T-helper 17 cell (primary cell): ENCODE measurements at places on chromosomes 6 and 20.

GRCh38 chr6:1487239-1487638, 97.9 kb downstream of the FOXF2 start:
- no peak for DNase-seq

DNA sequence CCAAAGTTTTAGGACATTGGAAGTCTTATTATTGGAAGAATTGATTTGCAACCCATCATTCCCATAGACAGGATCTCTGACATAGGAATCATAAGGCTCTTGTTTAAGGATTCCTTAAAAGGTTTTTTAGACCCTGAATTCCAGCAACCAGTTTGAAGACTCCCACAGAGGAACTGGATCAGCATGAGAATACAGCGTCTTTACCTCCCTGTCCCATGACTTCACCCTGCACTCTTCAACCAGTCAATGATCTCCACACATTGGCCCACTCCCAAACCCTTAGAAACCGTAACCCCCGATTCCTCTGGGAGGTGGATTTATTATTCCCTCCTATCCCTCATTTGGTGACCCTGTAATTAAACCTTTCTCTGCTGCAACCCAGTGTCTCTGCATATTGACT, 150.7 kb upstream of the PLCB4 start:
- DNase-seq: no peak

- DNase-seq: no peak
Observed at GRCh38 chr6:125656287-125656870, 93.1 kb upstream of the HEY2 start.

DNA sequence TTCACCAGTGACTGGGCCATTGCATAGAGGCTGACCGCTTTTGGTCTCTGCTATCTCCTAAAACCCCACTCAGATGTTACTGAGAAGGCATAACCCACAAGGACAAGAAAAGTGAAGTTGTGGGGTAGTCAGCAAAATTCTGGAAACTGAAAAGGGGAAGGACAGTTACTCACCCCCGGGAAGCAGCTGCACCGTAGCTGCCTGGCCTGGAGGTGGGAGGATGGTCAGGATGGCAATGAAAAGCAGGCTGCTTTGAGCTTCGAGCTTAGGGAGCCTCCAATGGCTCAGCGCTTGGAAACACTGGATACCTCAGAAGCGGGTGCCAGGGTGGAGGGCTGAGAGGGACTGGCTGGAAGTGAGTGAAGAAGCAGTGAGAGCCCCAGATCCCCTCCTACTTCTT, 56.0 kb downstream of the KCNK5 start:
- DNase-seq: no peak

DNA sequence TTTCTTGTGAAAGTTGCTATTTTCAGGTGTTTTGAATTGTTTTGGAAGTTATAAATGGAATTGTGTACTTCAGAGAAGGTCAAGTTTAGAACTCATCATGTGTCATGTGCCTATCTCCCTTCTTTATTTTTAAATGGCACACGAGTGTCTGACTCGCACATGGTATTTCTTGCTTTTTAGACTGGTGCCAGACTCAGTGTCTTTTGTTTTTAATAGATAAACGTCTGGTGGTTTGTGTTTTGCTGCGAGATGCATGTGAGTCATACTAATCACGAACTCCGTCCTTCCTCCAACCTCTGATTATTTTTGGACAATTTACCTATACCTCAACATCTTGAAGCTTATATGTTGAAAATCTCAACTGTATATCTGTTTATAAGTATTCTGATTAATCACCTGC, 292.1 kb downstream of the CDKAL1 start:
- no peak for DNase-seq

GRCh38 chr6:113442040-113442439, 415.1 kb upstream of the MARCKS start:
- DNase-seq: no peak

- DNase-seq: no peak
Observed at GRCh38 chr6:5942591-5942990, 64.1 kb downstream of the NRN1 start.
